ENCODE measurements at places on chromosomes 1 and 21.

DNA sequence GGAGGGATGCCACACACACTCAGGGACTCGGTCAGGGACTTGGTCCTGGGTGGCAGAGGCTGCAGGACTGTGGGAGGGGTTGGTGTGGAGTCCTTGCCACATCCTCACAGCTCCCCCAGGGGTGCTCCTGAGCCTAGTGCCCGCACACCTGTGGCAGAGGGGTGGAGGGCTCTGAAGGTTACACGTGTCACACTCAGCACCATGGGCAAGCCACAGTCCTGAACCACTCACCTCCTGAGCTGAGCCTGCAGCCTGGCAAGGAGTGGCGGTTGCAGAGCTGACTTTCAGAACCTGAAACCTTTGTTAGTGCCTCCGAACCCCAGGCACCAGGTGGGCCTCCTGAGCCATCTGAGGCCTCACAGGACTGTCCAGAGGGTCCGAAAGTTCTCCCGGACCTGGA lies 249.2 kb upstream of the C1orf174 start:
- DNase-seq = no peak

DNA sequence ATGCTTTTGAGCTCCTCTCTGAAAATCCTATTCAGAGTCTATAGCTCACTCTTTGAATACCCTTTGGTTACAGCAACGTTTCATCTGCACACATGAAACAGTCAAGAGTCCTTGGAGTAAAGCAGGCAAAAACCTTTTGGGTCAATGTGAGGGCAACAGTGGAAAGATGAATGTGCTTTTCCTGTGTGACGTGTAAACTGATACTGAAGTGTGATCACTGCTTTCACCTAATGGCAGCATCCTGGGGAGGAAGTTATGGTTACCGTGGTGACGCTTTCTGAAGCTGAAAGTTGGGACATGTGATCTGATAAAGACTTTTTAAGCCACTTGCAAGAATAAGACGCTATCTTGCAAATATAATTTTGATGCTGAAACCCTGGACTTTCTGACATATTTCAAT lies 160.0 kb downstream of the SEC16B start:
- no peak for DNase-seq

DNA sequence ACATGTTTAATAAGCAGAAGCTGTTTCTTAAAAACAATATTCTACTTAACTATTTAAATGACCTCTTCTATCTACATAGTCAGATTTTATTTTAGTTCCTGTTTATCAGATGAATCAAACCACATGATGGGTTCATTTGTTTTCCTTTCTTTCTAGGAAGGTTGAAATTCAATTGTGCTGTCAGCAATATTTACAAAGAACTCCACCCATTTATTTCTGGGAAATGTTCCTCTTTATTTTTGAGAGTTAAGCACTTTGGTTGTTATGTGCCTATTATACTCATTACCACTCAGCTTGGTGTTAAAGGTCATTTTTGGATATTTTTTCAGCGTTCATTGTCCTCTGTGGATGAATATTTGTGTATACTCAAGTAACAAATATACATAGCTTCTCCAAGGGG lies 84.9 kb downstream of the C4BPA start:
- DNase-seq = no peak

- DNase-seq = no peak
Measured at GRCh38 chr1:64229307-64229706, 25.9 kb downstream of the UBE2U start.

DNA sequence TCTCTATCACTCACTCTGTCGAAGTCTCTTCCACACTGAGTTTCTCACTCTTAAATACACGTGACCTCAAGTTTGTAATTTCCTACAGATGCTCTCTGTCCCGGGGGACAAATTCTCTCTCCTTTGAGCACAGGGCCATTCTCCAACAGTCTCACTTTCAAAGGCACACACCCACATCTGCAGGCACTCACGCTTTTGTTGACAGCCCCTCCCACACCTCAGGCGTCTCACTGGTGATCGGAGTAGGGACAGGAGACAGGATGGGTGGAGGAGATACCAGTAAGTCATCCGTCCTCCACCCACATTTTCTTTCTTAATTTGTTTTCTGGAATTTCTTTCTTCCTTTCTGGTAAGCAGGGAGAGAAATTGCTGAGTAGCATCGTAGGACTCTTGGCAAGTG lies 40.6 kb upstream of the GREM2 start:
- no peak for DNase-seq

GRCh38 chr1:31875636-31876236 lies 59.9 kb upstream of the SPOCD1 start:
- DNase-seq = no peak

DNA sequence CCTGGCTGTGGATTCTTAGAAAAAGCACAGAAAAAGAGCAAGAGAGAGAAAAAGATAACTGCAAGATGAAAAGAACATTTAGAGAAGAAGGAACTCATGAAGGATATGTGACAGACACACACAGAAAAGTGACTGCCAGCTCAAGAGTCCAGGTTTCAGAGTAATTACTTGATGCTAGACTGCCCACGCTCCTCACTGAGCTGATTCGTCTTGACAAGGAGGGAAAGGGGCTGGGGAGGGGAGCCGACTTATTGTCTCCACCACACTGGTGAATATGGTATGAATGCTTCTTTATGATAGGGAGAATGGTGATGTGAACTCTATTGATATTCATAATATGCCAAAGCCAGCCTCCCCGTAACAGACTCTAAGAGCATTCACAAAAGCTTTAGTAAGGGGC lies 140.4 kb downstream of the BRINP2 start:
- DNase-seq = no peak

Data from NCI-H2081 treated with DMSO at 0.1 percent for 48 hours (cell line).